ENCODE measurements at places on chromosomes 16 and 17. TPM values are rescaled to one million over a fixed set of nuclear protein-coding genes. Genes with fewer than 3 reads are reported as not detected.

NKD1 gene
- 1.1 TPM for total RNA-seq

SEZ6L2 gene
- total RNA-seq = 0.32 TPM

IL21R gene
- 101 TPM for total RNA-seq

GRCh38 chr16:22671301-22672076 is 142.5 kb upstream of the HS3ST2 start:
- H3K36me3 ChIP-seq = no peaks in the 10 kb centered on the region
- no peak overlapping the region for H3K27ac ChIP-seq
- H3K27me3 ChIP-seq = peaks cover 4% of the 10 kb centered on the region
- no peak for DNase-seq
- no peak overlapping the region for H3K4me3 ChIP-seq

DNA sequence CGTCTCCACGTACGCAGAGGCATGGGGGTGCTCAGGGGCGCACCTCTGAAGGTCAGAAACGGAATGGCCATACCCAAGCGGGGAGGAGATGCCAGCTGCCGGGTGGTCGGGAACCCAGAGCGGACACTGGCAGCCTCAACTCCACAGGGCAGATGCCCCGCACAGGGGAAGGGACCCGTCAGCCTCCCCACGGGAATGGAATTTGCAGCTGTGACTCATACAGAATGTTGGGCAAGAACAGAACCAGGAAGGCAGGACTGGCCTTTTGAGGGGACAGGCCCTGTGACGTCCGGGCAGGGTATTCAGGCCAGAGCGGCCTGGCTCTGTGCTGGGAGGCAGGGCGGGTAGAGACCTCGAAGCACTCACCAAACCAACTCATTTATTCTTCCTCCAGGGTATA is 7.5 kb downstream of the TK1 start:
- no peak overlapping the region for H3K4me3 ChIP-seq
- DNase-seq = no peak
- H3K27ac ChIP-seq = peak overlapping the region; percentile 7
- peaks cover 55% of the 10 kb centered on the region for H3K4me1 ChIP-seq
- no peaks in the 10 kb centered on the region for H3K27me3 ChIP-seq

- H3K27me3 ChIP-seq = no peaks in the 10 kb centered on the region
- H3K27ac ChIP-seq = no peak overlapping the region
- no peak for DNase-seq
- peaks cover 29% of the 10 kb centered on the region for H3K36me3 ChIP-seq
- peaks cover 22% of the 10 kb centered on the region for H3K4me1 ChIP-seq
These were observed 167.0 kb upstream of the RPH3AL start for GRCh38 chr17:519450-520212.

GRCh38 chr17:9644910-9645751 is at the start of gene USP43:
USP43 (plus strand) TSS chr17:9645517; CDS start chr17:9645633, 116 bp downstream.
- peak within 1 kb of the TSS; percentile 72 for H3K4me3 ChIP-seq
- H3K27ac ChIP-seq = no peak within 1 kb of the TSS
- no peak for DNase-seq
- no peaks in the 10 kb centered on the region for H3K36me3 ChIP-seq
- peaks cover 18% of the 10 kb centered on the region for H3K4me1 ChIP-seq

GRCh38 chr16:23433261-23433920 is 19.6 kb downstream of the COG7 start:
- H3K27ac ChIP-seq = no peak overlapping the region
- H3K36me3 ChIP-seq = peaks cover 26% of the 10 kb centered on the region
- no peak overlapping the region for H3K4me3 ChIP-seq
- no peak for DNase-seq
- H3K27me3 ChIP-seq = no peaks in the 10 kb centered on the region

All from activated T-helper 1 cell treated with anti-CD3 and anti-CD28 coated beads, Interleukin-12 subunit alpha, Interleukin-12 subunit beta, Interleukin-2, Interleukin-4 antibody, amounts not matched to agents 30 ng/mL and 10 ng/mL and 1 ng/mL, durations not matched to agents 14 hours and 24 hours and 36 hours (primary cell).